NCI-H526 treated with DMSO at 0.1 percent for 48 hours (cell line): ENCODE measurements at places on chromosomes 7 and 10.

- DNase-seq: no peak
Observed at GRCh38 chr10:68153473-68154210, 44.4 kb downstream of the MYPN start.

DNA sequence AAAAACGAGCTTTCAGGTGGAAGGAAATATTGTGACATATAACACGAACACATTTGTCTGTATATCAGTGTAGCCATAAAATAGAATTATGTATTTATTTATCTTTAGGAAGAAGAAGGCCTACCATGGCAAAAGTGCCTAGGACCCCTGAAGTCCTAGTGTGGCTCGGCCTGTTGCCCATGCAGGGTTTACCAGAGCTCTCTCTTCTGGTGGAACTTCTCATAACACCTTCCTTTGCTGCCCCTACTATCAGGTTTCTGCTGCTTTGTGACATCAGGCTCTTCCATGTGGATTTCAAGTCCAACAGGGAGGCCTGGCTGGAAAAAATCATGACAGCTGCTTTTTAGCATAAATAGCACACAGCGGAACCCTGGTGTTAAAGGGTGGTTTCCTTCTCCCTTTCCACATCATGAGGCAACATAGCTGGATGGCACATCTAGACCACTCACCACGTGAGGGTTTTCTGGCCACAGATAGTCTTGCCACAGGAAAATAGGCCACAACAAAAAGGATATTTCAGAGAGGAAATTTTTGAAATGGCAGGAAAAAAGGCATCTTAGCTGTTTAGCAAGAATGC lies 44.8 kb upstream of the ADO start:
- no peak for DNase-seq

GRCh38 chr7:142800088-142800487 lies 29.3 kb downstream of the PRSS2 start:
- no peak for DNase-seq

GRCh38 chr10:27242951-27243551 lies 2.5 kb upstream of the ACBD5 start:
- peak; percentile 18 for DNase-seq

- no peak for DNase-seq
Observed at GRCh38 chr10:90769946-90770841, 87.6 kb downstream of the HTR7 start.

- no peak for DNase-seq
Observed at GRCh38 chr7:37377231-37377630, 71.4 kb downstream of the ELMO1 start.

DNA sequence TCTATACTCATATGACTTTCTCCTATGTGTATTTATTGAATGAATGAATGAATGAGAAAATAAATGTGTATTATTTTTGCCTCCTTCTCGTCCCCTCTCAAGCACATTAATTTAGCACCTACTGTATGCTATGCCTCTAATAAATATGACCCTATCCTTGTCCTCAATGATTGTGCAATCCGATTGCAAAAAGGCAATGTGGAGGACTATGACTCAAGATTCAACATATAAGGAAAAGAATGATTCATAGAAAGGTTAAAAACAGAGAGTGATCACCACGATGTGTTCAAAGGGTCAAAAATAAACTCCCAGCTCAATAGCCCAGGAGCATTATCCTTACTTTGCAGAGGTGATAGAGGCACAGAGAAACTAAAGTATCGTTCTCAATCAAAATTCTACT lies 322.8 kb upstream of the SORCS1 start:
- DNase-seq: no peak

- DNase-seq: no peak
Observed at GRCh38 chr10:34405611-34406462, 409.3 kb downstream of the PARD3 start.

DNA sequence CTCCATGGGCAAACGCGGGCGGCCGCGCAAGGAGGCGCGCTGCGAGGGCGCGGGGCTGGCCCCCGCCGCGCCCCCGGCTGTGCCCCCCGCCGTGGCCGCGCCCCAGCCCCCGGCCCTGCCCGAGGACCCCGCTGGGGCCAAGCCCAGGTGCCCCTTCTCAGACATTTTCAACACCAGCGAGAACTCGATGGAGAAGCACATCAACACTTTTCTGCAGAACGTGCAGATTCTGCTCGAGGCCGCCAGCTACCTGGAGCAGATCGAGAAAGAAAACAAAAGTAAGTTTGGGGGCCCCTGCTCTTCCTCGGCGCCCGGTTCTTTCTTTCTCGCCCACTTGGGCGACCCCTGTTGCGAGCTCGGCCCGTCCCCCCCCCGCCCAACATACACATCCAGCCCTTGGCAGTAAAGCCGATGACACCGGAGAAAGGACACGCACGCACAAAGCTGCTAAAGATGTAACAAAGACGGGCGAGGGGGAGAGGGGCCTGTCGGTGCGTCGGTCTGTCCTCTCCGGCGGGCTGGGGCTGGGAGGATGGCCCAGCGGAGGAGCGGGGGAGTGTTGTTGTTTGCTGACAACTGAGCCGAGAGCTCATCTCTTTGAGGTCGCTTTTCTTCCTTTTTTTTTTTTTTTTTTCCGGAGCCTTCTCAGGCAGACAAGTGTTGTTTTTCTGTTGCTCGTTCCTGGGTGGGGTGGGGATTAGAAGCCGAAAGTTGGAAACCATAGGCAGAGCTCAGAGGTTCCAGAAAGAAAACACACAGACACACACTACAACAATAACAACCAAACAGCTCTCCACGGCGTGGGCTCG lies 604 bp downstream of the MXI1 start:
- DNase-seq: peak; percentile 28

DNA sequence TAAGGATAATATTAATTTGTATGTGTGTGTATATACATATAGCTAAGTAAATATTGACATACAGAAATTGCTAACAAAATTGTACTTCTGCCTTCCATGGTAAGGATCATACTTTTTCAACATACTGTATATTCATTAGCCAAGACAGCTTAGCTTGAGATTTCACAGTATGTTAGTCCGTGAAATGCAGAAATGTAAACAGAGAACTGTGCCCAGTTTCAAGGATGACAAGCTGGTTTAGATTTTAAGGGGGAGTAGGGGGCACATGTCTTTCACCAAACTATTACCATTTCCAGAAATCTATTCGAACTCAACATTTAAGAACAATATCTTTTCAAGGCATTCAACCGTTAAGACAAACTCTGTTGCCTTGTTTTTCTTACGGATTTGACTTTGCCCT lies 182.2 kb downstream of the SORCS1 start:
- no peak for DNase-seq

GRCh38 chr7:36943591-36944435 lies 219.5 kb upstream of the AOAH start:
- no peak for DNase-seq

DNA sequence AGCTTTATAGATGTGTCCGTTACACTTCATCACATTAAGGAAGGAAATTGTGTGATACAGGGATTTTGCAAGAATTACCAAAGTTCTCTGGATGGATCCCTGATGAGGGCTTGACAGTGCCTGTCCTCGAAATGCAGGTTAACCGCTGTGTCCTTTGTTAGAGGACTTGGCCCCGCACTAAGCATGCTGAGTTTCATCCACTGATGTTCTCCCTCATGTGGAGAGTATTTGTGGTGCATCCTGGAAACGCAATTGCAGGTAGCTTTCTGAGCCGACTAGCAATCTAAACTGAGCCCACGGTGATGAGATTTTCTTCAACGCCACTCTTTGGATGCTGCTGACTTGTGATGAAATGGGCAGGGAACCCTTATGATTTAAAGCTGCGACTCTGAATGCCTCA lies 71.9 kb upstream of the STK17A start:
- no peak for DNase-seq

DNA sequence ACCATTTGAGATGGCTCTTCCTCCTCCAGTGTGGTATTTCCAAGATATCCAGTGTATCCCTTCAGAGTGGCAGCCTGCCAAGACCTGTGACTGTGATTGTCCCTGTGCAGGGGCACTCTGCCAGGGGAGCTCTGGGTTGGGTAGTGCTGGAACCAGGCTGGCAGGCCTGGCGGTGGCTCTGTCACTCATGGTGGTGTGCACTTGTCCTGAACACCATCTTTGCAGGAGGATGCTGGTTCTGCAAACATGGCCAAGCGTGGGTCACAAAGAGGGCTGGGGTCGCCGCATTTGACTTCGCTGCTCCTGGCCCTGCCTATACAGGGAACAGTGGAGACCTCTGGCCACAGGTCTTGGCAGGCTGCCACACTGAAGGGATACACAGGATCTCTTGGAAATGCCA lies 205.2 kb downstream of the PRPF18 start:
- DNase-seq: no peak

DNA sequence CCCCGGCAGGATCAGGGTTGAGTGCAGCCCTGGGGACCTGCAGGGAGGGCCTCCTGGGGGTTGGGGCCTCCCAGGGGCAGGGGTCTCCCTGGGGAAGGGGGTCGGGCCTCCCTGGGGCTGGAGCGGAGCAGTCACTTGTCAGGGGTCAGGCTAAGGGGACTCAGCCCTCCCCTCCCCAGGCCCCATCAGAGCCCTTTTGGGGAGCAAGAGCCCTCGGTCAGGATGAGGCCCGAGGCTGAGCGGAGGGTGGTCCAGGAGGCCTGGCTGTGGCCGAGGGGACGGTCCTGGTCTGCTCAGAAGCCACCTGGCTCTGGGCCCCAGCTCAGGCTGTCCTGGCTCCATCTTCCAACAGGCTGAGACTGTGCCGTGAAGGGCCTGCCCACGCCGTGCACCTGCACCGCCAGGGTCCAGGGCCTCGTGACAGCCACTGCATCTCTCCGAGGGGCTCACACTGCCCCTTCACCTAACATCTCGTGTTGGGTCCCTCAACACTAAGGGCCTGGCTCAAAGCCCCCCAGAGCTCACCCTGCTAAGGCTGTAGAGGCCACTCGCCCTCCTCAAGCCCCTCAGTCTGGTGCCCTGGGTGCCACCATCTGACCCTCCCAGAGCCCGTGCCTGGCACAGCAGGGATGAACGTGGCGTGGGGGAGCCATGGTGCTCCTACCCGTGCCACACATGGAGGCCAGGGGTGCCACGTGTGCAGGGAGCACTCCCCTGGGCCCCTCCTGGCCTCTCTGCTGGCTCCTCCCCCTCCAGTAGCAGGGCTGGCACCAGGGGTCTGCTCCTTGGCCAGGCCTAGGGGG lies 12.9 kb downstream of the BHLHA15 start:
- DNase-seq: no peak

DNA sequence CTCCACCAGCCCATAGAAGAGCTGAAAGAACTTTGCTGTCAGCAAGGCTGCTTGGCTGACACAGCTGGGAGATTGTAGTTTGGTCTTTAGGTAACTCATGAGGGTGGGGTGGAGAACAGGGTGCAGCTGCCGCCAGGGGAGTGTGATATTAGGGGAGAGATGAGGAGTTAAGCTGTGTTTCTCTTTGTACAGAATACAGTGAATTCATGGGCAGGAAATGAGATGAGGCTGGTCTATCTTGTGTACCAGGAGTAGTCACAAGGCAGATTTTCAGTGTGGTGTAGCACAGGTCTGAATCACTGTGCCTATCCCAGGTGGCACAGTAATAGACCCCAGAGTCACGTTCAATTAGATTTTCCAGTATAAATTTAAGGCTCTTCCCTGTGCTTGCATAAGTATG lies 56.6 kb upstream of the TARP start:
- no peak for DNase-seq

DNA sequence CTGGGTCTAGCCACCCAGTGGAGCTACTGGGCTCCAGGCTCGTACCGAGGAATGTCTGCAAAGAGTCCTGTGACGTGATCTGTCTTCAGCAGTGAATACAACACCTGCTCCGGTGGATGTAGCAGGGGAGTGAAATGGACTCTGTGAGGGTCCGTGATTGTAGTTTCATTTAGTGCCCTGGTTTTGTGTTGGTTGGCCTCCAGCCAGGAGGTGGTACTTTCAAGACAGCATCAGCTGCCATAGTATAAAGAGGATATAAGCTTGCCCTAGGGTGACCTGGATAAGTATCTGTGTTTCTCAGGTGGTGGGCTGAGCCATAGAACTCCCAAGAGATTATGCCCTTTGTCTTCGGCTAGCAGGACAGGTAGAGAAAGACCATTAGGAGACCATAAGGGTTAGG lies 24.6 kb upstream of the WNT2 start:
- DNase-seq: no peak

DNA sequence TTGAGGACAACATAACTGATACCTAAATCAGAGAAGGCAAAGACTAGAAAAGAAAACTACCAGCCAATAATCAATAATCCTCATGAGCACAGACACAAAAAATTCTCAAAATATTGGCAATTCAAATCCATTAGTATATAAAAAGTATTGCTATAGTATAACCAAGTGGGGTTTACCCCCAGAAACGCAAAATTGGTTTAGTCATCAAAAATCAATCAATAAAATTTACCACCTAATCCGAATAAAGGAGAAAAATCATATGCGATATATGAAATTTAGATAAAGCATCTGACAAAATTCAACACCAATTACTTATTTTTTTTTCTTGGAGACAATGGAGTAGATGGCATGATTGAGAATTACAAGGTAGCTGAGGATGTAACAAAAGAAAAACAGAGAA lies 11.2 kb upstream of the ING3 start:
- no peak for DNase-seq

GRCh38 chr10:44926751-44927351 lies 15.7 kb downstream of the TMEM72 start:
- DNase-seq: no peak

GRCh38 chr10:69348816-69349541 lies 67.7 kb downstream of the TACR2 start:
- no peak for DNase-seq

GRCh38 chr10:18082381-18082780 lies 57.8 kb upstream of the CACNB2 start:
- no peak for DNase-seq

DNA sequence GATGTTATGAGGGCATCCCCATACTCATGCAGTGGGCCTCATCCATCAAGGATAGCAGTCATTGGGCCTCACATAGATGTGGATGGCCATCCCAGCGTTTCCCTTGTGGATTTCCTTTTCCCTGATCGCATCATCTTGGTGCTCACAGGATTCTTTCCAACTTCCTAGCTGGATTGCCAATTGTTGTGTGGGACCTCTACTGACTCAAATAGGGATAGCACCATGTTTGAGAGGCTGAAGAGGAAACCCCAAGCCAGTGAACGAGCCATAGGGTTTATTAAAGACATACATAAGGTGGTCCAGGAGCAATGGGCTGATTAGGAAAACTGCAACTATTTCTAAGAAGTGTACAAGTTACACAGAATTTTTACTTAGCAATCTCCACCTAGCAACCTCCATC lies 21.8 kb downstream of the ASZ1 start:
- no peak for DNase-seq
